ENCODE measurements at places on chromosomes 1 and 21. TPM values are rescaled to one million over a fixed set of nuclear protein-coding genes. Genes with fewer than 3 reads are reported as not detected.
A peak's percentile ranks its signal among the peaks of the same experiment; 100 is the strongest.

DNA sequence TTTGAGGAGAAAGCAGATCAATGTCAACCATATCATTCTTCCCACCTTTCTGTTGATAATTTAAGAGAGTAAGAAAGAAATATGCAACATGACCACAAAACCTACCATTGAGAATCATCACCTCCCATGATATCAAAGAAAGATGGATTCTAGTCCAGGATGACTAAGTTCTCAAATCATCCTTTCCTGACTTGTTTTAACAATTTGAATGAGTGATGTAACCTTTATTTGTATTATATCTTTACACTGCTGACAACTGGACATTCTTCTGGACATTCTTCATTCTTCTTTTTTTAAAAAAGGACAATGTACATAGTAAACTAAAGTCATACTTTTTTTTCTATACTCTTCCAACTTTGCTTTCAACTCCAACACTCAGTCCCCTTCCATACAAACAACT, 9.5 kb downstream of the PSMB4 start:
- no peak overlapping the region for H3K4me3 ChIP-seq
- H3K36me3 ChIP-seq, result peaks cover 34% of the 10 kb centered on the region
- no peak for DNase-seq
- no peak overlapping the region for H3K27ac ChIP-seq

DNA sequence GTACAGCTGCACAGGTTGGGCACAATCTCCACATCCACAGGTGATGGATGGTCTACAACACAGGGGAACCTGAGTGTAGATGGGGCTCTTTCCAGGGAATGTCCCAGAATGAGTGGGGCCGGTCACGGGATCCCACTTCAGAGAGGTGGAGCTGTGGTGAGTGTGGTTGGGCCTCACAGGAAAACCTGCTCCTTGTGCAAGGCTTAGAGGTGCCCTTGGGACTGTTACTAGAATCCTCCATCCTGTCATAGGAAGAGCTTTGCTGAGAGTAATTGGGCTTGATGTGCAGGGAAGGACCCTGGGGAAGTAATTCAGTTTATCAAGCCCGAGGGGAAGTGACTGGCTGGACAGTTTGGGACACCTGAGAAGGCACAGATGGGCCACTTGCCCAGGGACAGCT, 137.9 kb downstream of the ZSCAN20 start:
- no peaks in the 10 kb centered on the region for H3K36me3 ChIP-seq
- DNase-seq, result no peak
- peaks cover 16% of the 10 kb centered on the region for H3K27me3 ChIP-seq

AMPD1 gene
- total RNA-seq, result not detected

DNA sequence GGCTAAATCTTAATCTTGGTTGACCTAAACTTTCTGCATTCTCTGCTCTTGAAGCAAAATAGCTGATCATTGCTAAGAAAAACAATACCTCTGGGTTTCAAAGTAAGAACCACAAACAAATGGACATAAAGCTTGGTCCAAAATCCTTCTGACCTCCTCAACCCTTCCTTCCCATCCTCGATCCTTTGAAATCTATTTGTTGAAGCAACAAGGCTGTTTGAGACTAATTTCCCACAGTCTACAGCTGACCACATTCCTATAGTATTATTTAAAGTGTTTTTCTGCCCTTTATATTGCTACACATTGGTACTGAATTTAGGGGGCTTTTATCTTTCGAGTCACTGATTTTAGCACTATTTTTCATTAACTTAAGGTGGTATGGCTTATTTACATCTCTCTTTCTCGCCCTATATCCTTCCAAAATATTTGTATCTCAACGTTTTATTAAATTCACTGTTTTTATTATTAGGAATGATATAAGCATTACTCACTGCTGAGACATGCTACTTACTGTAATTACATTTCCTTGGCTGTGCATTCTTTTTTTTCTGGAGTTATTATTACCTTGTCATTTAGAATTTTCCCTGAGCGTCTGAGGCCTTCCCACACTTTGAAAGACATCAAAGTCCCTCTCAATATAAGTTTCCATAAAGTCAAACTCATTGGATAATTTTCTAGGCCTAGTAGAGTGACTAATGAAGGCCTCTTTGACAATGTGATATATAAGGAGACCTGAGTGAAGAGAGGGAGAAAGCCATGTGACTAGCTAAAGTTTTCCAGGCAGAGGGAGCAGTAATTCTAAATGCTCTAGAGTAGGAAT, 73.9 kb downstream of the RAB3GAP2 start:
- no peak overlapping the region for H3K4me3 ChIP-seq
- H3K27me3 ChIP-seq, result no peaks in the 10 kb centered on the region
- peaks cover 7% of the 10 kb centered on the region for H3K36me3 ChIP-seq
- no peak overlapping the region for H3K27ac ChIP-seq
- H3K4me1 ChIP-seq, result no peaks in the 10 kb centered on the region
- no peak for DNase-seq

PRELP gene
- not detected for total RNA-seq

GRCh38 chr1:160887071-160887470, 2.1 kb upstream of the ITLN1 start:
- no peaks in the 10 kb centered on the region for H3K36me3 ChIP-seq
- 0 out of 2 replicates have a peak, but pooled peaks cover 2% of the 10 kb centered on the region for H3K27me3 ChIP-seq
- no peak overlapping the region for H3K4me3 ChIP-seq
- no peaks in the 10 kb centered on the region for H3K4me1 ChIP-seq
- H3K27ac ChIP-seq, result no peak overlapping the region
- no peak for DNase-seq

LAMB3 gene
- 0.85 TPM for total RNA-seq

DNA sequence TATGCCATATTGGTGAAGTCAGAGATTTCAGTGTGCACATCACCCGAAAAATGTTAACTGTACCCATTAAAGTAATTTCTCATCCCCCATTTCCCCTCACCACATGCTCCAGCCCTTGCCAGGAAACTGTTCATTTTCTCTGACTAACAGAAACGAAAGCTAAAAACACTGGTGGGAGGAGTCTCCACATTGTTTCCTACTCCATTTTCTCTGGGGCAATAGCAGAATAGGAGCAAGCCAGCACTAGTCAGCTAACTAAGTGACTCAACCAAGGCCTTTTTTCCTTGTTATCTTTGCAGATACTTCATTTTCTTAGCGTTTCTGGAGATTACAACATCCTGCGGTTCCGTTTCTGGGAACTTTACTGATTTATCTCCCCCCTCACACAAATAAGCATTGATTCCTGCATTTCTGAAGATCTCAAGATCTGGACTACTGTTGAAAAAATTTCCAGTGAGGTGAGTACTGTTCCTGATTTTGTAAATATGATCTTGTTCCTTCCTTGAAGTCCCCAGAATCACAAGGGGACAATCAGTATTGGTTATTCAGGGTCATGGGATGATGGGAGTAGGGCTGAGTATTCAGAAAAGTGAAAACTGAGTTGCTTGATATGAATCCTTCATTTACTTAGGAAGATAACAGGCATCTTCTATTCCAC, at the start of gene IFI16:
TSS of gene IFI16 (plus strand) at position 204 of the 658 bp plus-strand sequence. CDS start 4,774 bp downstream, outside the sequence.
- DNase-seq, result no peak
- no peaks in the 10 kb centered on the region for H3K4me1 ChIP-seq
- H3K27ac ChIP-seq, result no peak within 1 kb of the TSS

RAB3B gene
- total RNA-seq, result 1.2 TPM

GRCh38 chr21:42524341-42525028, 10.8 kb downstream of the SLC37A1 start:
- no peak overlapping the region for H3K27ac ChIP-seq
- no peak for DNase-seq
- H3K36me3 ChIP-seq, result no peaks in the 10 kb centered on the region
- no peaks in the 10 kb centered on the region for H3K4me1 ChIP-seq
- H3K4me3 ChIP-seq, result no peak overlapping the region

DNA sequence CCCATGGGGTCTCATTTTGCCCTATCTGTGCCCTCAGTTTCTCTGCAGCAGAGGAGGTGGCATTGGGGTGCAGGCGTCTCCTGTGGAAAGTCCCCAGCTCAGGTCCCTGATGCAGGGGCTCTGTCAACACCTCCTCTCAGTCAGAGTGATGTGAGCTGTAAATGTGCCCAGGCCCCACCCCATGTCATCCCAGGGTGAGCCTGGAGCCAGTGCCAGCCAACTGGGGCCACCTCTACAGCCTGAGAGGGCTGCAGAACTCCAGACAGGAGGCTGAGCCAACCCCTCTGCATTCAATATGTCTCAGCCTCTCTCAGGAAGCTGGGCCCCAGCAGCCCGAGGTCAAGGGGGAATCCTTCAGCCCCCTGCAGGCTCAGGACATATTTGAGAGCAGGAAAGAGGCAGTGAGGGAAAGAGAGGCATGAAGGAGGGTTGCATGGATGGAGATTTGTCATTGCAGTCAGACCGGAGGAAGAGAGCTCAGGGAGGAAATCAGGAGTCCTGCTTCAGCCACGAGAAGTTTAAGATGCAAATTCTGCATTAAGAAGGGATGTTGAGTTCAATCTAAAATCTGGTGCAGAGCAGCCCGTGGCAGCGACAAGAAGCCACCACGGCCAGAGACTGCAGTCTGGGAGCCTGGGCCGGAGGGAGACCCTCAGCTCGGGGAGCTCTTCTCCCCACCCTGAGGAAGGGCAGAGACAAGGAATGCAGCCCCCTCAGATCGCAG, 288.2 kb upstream of the VAMP3 start:
- H3K36me3 ChIP-seq, result no peaks in the 10 kb centered on the region
- no peak for DNase-seq
- no peaks in the 10 kb centered on the region for H3K4me1 ChIP-seq

- no peaks in the 10 kb centered on the region for H3K4me1 ChIP-seq
- H3K36me3 ChIP-seq, result peaks cover 40% of the 10 kb centered on the region
- no peak overlapping the region for H3K27ac ChIP-seq
- H3K27me3 ChIP-seq, result no peaks in the 10 kb centered on the region
- no peak overlapping the region for H3K4me3 ChIP-seq
Observed at GRCh38 chr1:43668956-43669355, 19.0 kb downstream of the KDM4A start.

- H3K36me3 ChIP-seq, result no peaks in the 10 kb centered on the region
- H3K27ac ChIP-seq, result no peak overlapping the region
- H3K4me3 ChIP-seq, result no peak overlapping the region
- no peaks in the 10 kb centered on the region for H3K27me3 ChIP-seq
- no peak for DNase-seq
- no peaks in the 10 kb centered on the region for H3K4me1 ChIP-seq
Observed at GRCh38 chr1:244758708-244759107, 76.8 kb upstream of the COX20 start.

DNA sequence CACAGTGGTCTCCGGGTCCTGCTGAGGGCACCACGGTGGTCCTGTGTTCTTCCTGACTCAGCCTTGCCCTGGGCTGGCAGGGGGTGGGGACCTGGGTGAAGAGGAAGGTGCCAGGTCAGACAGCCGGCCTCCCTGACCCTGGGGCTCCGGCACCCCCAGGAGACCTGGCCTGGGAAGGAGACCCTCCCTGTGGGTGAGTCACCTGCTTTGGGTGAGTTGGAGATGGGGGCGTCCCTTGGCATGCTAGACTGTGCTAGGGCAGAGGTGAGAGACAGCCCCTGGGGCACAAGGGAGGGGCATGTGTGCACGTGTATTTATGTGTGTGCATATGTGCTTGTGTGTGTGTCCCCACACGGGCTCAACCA, 23.4 kb downstream of the SPSB1 start:
- H3K27ac ChIP-seq, result peak overlapping the region; percentile 81
- H3K4me1 ChIP-seq, result peaks cover 95% of the 10 kb centered on the region
- H3K27me3 ChIP-seq, result no peaks in the 10 kb centered on the region

- H3K36me3 ChIP-seq, result no peaks in the 10 kb centered on the region
- no peak overlapping the region for H3K27ac ChIP-seq
- no peak for DNase-seq
- no peaks in the 10 kb centered on the region for H3K27me3 ChIP-seq
Observed at GRCh38 chr21:45590726-45591618, 48.7 kb upstream of the SLC19A1 start.

DNA sequence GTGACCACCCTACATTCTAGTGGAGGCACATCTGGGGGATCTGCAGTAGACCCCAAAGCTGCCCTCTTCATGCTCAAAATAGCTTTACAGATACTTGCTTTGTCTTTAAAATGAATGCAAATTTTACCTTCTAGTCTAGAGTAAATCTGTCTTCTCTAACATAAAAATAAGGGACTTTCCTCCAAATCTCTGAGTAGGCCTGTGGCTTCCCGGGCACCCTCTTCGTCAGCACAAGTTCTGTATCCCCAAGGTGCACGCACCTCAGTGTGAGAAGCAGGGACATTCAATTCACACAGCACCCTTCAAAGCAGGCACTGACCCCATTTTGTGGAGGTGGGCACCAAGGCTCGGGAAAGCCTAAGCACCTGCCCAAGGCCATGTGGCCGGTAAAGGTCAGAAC, 19.0 kb downstream of the MEF2D start:
- H3K27ac ChIP-seq, result no peak overlapping the region
- no peaks in the 10 kb centered on the region for H3K4me1 ChIP-seq
- H3K27me3 ChIP-seq, result no peaks in the 10 kb centered on the region

APCS gene
- total RNA-seq, result 0.33 TPM

UBE2U gene
- not detected for total RNA-seq

OR2L13 gene
- total RNA-seq, result not detected

GRCh38 chr1:61570191-61570590, 154.8 kb downstream of the TM2D1 start:
- H3K4me1 ChIP-seq, result no peaks in the 10 kb centered on the region
- DNase-seq, result no peak
- H3K27me3 ChIP-seq, result no peaks in the 10 kb centered on the region
- no peak overlapping the region for H3K27ac ChIP-seq

DNA sequence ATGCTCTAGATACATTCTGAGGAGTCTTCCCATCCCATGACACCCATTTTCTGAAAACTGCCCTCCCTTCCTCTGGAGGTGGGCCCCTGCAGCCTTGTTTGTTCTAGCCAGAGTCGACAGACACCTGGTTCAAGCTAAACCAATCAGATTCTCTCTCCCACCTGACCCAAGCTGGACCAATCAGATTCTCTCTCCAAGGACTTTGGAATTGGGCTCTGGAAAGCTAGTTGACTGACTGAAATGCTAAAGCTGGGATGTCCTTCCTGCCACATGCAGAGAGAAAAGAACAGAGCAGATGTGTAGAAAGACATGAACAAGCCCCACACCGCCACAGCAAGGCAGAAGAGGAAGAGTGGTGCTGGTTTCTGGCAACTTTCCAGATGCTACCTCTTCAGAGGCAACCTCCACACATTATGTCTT, 24.6 kb downstream of the ASAP3 start:
- H3K36me3 ChIP-seq, result no peaks in the 10 kb centered on the region
- no peak for DNase-seq
- H3K4me3 ChIP-seq, result no peak overlapping the region
- H3K27me3 ChIP-seq, result no peaks in the 10 kb centered on the region

DNA sequence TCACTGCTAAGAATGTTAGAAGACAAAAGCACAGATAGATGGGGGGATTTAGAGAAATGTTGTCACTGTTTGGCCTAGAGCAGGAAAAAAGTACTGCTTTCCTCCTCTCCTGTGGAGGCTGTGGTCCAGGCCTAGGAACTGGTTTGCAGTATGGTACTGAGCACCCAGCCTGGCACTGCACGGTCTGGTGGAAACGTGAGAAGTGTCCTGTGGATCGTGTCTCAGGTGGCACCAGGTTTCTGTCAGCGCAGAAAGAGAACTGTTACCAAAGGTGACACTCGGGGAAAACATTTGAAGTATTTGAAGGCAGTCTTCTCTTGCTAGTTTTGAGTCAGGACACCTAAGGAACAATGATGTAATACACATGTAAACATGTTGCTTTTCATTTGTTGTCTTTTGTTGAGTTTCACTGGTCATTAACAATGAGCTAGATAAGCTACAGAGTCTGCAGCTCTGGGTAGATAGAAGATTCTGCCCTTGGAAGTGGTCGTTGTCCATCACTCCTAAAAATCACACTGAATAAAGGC, 63.0 kb downstream of the B3GALNT2 start:
- DNase-seq, result no peak
- 0 out of 2 replicates have a peak overlapping the region, but pooled peaks have one; percentile 9 for H3K27ac ChIP-seq
- no peaks in the 10 kb centered on the region for H3K27me3 ChIP-seq
- no peak overlapping the region for H3K4me3 ChIP-seq

Data from Panc1 (cell line).